Activated CD4-positive, alpha-beta T cell treated with anti-CD3 and anti-CD28 coated beads, Interleukin-2, amount 50 U/mL, for 1 hour (primary cell): ENCODE measurements at places on chromosomes 11 and 22.
A peak's percentile ranks its signal among the peaks of the same experiment; 100 is the strongest.

DNA sequence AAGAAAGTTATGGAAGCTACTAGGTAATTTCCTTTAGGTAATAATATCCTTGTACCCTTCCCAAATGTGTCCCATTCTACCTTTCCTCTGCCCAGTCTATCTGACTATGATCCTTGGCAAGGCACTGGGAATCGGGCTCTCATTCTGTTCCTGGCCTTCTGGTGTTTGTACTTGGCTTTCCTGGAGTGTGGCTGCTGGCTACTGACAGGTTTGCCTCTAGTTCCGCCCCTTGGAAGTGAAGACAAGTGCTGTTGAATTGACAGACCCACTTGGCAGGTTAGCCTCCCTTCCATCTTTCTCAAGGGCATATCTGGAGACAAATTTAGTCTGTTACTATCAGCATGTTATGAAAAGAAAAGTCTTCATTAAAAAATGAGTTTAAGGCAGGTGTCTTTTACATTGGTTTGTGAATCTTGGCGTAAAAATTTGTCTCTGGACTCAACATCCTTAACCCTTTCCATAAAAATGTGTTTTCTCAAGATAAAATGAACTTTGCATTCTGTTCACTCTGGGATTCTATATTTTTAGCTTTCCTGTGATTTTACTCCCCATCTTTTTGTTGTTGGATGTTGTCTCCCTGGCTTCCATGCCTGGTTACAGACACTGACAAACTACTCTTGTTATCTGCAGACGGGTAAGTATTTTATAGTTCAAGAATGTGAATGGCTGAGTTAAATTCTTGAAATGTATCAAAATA, 287.4 kb upstream of the PDGFD start:
- no peak for DNase-seq

DNA sequence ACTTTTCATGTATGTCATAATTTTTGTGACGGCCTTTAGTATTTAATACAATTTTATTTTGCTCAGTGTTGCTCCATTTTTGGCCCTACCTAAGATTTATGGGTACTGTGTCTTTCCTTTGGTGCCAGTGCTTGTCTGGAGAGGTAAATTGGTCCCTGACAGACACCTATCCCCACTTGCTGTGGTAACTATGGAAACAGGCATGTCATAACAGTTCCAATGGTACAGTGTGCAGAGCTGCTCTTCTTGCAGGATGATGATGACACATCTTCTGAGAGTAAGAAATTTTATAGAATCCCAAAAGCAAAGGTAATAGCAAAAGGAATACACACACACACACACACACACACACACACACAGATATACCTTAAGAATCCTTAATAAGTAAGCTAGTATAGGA, 118.5 kb downstream of the ELP4 start:
- DNase-seq = no peak

DNA sequence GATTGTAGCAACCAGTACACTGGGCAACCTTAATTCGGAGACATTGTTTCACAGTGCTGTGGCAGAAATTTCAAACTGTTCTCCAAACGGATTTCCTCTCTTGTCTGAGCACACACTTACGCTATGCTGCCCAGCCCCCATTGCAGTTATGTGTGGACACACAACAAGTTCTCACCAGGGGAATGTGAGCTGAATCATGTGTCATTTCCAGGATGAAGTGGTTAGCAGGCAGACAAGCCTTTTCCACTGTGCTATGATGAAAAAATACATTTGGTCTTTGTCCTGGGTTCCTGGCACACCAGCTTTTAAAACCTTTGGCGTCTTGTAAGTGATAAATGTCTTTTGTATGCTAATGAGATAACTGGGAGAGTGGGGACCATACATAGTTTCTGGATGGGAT, 46.9 kb upstream of the SYT9 start:
- DNase-seq = no peak

DNA sequence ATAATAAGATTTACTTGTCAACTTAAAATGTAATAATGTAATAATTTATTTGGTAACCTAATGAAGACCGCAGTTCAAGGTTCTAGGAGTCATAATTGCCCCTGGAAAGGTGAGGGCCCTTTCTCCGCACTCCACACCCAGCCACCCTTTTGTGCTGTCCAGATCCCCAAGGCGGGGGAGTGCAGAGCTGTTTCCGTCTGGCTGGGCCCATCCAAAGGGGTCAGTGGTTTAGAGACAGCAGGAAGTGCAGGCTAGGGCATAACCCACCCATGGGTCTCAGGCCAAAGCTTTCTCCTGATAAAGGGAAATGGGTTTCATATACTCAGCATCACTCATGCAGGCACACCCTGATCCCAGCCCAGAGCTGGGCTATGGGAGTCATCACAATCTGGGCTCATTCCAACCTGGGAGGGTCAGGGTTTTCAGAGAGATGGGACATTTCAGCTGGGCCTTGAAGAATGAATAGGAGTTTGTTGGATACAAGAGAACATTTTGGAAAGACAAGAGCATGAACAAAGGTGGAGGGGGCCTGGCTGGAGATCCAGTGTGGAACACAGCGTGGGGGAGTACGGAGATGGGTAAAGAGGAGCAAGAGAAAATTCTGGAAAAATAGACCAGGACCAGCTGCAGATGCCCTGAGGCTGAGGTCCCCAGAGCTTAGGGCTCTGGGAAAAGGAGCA, 432.2 kb downstream of the TBC1D22A start:
- no peak for DNase-seq

GRCh38 chr22:22010358-22010757, 27.8 kb upstream of the TOP3B start:
- DNase-seq = no peak

DNA sequence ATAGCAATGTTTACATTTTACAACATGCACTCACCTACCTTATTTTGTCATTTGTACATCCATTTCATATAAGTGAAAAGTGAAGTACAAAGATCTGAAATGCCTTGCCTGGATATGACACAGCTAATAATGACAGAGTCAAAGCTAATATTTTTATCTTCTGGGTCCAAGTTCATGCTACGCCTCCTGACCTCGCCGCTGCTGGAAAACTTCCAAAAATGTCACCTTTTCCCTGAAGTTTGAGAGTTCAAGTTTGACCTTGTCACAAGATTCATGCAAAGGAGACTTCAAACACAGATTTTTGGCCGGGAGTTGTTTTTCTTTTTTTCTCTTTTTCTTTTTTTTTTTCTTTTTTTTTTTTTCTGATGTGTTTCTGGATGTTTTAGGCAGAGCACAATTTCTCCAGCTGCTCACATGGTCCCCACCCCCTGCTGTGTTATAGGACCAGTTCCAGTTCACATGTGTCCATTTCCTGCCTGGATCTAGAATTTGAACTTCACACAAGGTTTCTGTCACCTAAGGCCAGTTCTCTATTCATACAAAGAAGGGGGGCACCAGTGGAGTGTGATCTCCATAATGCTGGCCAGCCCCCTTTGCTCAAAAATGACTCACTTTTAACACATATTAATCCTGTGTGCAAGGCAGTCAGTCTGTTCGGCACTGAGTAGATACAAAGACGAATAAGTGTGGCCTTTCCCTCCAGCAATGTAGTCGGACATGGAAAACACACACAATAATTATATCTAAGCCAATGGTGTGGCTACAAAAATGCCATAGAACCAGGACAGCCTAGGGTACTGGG, 546.8 kb downstream of the BUD13 start:
- no peak for DNase-seq

- DNase-seq = no peak
Observed at GRCh38 chr22:20613301-20613700, 105.9 kb downstream of the MED15 start.

DNA sequence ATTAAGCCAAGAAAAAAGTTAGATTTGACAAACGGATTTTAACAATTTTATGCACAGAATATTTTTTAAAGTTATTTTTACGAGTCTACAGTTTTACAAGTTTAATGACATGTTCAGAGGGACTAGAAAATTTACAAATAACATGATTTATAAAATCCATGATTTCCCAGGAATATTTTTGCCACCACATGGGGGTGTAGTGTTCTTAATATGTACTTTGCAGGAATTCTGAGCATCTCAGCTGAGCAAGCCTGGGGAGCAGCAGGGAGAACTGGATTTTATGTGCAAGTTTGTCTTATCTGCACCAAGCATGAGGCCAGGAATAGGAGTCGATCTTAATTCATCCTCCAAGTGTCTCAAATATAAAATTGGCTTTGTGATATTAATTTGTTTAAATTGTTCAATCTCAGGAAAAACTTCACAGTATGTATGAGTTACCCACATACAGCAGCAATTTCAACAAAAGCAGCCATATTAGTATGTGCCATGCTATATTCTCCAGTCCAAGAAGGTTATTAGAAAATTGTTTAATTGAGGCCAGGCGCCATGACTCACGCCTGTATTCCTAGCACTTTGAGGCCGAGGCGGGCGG, 826.3 kb downstream of the DLG2 start:
- no peak for DNase-seq

DNA sequence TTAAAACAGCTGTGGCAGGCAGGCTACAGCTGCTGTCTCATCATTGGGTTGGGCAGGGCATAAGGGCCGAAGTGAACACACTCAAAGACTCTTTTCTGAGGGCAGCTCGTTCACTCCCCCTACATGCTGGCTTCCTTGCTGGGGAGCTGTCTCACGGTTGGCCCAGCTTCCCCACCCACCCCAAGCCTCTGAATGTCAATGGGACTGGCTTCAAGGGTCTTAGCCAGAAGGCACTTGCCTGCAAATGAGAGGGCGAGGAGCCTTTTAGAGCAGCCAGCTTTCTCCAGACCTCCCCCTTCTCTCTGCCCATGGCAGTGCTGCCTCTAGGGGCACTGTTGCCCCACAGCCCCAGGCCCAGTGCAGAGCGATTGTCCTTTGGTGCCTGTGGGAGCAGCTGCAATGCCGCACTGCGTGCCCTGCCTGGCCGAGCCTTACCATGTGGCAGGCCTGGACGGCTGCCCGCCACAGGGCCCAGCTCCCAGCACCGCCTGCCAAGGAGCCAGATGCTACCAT, 94.7 kb upstream of the RASSF10 start:
- peak; percentile 2 for DNase-seq

DNA sequence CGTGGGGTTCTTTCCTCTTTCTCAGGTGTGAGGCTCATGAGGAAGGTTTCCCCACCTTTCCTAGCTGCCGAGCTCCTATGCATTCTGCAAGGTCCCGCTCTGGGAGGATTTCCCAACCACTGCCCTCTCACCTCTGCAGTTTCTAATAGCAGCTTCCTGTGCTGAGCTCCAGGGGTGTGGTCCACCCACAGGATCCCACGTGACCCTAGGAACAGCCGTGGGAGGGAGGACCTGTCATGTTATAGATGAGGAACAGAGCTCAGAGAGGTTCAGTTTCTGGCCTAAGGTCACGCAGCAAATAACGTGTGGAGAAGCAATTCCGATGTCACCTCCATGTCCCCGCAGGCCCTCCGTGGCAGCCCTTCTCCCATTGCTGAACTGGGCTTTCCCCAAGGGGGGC, 38.5 kb downstream of the FLRT1 start:
- no peak for DNase-seq

DNA sequence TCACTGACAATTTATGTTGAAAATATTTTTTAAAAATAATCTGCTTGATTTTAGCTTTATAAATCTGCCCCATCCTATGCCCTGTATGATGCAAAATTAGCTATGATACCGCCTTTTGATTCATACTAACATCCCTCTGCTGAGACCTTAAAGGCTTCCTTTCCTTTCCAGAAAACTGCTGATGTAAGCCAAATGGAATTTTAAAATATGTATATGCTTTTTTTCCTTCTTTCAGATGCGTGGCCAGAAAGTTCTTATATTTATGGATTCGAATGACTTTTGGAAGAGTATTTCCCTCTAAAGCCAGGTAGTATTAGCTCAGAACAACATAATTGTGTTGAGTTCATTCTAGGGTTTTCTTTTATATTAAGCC, 34.5 kb downstream of the SFI1 start:
- DNase-seq = no peak

DNA sequence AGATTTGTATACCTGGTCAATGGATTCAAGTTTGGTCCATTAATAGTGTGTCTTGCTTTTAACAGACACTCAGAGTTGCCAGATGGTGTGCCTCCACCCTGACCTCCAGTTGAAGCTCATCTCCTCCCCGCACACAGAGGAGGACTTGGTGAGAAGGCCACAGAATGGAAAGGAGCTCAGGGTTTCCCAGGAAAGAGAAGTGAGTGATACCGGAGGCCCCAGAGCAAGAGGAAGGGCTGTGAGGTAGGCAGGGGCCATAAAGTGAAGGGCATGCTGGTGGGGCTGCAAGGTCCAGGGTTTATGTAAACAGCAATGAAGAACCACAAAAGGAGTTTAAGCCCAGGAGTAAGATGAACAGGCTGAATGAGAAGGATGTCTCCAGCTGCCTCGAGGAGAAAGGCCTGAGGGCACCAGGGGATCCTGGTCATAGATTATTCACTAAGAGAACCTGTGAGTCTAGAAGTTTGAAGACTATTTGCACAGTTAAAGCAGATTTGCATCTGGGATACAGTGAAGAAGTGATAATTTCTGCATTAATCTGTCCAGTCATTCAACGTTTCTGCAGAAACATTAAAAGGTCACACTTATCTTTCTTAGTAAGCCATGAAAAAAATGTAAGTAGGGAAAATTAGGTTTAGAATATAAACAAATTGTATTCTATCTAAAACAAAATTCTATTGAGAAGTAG, 67.5 kb upstream of the VPREB1 start:
- DNase-seq = no peak

DNA sequence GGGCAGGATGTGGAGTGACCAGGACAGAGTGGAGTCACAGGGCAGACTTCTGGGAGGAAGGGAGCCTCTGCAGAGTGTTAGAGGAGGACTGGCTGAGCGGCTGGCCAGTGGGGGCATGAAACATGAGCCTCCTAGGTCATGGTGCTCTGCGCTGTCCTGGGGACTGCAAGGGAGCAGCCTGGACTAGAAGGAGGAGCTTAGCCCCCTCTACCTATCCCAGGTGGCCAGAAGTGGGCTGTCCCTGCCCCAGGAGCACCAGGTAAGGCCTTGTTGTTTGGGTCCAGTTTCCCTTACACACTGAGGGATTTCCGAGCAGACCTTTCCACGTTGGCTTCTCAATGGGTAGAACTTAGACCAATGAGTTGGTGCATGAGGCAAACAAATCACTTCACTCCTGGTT, 7.4 kb downstream of the PKNOX2 start:
- DNase-seq = no peak
